CD4-positive, alpha-beta T cell treated with Interleukin-1 beta for 1 hour (primary cell): ENCODE measurements at places on chromosomes 2 and 18.

- no peak for DNase-seq
Measured at GRCh38 chr2:36858551-36859365, 107.6 kb downstream of the STRN start.

GRCh38 chr18:12433829-12434540 is 26.3 kb downstream of the PRELID3A start:
- DNase-seq = no peak

GRCh38 chr2:16285813-16286510 is 345.6 kb downstream of the MYCN start:
- no peak for DNase-seq

GRCh38 chr18:51169731-51170130 is 27.8 kb downstream of the MEX3C start:
- DNase-seq = no peak

- no peak for DNase-seq
Measured at GRCh38 chr2:9919512-9919911, 32.0 kb upstream of the GRHL1 start.

DNA sequence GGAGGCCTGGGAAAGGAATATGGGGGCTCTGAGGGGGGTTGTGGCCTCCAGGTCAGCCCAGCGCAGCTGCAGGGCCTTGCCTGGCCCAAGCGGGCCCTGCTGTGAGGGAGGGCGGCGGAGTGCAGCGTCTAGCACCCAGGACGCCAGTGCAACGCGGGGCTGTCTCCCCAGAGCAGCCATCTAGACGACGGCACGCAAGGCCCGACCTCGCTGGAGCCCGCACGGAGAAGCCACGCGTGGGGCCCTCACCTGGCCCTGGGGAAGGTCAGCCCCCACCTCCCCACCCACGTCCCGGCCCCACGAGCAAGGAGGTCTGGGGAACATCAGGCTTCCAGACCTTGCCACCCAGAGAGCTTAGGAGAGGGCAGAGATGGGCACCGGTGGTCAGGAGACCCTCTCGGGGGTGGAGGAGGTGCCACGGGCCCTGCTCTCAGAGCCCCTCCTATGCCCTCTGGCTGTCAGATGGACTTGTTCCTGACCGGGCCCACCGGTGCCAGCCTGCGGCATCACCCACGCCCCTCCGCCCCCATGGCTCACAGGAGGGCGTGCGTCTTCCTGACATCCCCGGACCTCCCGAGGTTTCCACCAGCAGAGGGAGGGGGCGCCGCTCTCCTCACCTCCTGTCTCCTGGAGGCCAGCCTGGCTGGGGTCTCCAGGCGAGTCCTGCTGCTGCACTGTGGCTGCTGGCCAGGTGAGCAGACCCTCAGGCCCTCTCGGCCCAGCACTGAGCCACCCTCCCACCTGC is 17.0 kb downstream of the GPR35 start:
- DNase-seq = no peak

GRCh38 chr2:226256709-226257376 is 542.8 kb downstream of the IRS1 start:
- DNase-seq = no peak

DNA sequence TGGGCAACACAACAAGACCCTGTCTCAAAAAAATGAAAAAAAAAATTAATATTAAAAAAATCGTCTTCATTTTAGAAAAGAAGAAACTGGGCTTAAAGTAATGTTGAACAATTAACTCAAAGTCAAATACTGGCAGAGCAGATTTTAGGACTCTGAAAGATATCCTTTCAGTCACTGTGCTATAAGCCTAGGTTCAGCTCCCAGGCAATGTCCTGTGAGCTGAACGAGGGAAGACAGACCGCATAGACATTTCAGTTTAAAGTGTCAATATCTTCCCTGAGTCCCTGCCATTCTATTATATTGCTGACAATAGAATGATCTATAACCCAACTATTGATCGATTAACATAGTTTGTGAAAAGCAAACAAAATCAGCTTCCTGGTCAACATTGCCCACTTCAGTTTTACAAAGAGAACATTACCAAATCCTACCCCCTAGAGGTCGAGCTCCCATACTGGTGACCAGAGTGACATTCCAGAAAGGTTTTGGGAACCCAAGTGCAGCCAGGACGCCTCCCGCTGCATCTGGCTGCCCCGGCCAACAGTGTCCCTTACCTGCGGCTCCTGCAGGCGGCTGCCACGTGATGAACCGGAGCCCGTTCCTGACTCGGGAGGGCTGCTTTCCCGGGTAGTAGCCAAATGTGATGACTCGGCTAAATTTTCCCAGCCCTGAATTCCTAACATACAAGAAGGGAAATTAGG is 639 bp downstream of the MRO start:
- DNase-seq = no peak

- no peak for DNase-seq
Measured at GRCh38 chr2:158923180-158923594, 45.3 kb upstream of the TANC1 start.

DNA sequence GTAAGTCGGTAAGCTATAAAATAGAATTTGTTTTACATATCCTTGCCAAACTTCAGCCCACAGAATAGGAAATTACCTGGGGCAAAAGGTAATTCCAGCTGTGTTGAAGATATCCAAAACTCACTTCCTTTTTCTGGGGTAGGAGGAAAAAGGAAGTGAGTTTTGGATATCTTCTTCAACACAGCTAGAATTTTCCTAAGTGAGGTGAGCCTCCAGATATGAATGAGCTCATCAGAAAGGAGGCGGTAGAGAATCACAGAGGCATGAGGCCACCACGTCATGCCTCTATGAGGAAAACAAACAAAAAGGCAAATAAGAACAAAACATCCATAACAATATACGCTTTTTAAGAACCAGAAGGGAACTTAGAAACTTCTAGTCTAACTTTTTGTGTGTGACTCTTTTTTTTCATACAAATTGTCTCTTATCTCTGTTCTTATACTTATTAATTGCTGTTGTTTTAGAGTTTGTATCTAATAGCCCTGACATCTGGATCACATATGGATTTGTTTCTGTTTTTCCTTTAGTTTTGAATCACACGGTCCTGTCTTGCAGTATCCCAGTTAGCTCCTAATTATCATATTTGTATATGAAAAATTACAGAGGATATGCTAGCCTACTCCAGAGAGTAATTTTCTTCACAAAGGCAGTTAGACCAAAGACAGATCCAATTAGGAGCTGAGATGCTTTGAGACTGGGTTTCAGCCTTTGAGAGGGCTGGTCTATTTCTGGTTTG is 104.5 kb downstream of the RBM43 start:
- DNase-seq = no peak

- no peak for DNase-seq
Measured at GRCh38 chr2:15730545-15731212, 139.0 kb downstream of the DDX1 start.

GRCh38 chr2:232893834-232894233 is 23.8 kb downstream of the SNORC start:
- no peak for DNase-seq

- DNase-seq = no peak
Measured at GRCh38 chr2:118974103-118974993, 32.4 kb downstream of the MARCO start.

DNA sequence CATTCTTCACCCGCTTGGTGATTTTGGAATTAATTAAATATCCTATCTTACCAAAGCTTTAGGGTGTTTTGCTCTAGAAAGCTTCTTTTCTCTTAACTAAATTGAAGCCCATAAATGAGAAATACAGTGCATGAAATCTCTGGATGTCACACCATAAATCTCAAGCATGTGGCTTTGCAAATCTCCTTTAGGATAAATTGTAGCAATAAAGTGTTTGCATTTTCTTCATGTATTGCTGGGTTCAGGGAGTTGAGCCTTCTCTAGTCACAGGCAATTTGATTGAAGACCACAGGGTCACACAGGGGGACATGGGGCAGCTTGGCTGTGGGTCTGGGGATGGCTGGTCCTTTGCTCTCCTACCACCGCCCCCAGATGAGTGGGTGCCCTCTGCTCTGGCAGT is 364.2 kb downstream of the CLIP4 start:
- no peak for DNase-seq

DNA sequence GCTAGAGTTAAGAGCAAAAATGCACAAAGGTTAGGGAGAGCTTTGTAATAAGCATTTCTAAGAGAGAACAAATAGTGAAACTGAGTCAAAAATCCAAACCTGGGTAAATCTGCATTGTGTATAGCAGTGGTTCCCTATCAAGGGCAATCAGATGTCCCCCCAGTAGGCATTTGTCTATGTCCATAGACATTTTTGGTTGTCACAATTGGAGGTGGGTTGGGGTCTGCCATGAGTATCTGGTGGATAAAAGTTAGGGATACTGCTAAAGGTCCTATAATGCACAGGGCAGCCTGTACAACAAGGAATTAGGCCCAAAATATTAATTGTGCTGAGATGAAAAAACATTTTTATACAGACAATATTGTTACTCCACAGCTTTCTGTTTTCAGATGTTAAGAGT is 21.0 kb downstream of the NOP58 start:
- DNase-seq = no peak

DNA sequence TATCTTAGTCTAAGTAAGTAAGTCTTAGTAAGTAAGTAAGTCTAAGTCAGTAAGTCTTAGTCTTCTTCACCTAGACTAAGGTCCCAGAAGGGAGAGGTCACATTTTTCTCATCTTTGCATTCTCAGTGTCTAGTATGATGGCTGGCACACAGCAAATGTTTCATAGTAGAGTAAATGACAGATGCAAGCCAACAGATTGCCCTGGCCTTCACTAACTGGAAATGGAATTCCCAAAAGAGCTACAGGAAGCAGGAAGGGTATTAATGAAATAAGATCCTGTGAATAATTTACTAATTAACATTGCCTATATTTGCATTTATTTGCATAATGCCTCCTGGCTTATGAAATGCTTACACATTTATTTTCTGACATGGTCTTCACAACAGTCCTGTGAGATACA is 221.6 kb downstream of the RAD51AP2 start:
- DNase-seq = no peak

DNA sequence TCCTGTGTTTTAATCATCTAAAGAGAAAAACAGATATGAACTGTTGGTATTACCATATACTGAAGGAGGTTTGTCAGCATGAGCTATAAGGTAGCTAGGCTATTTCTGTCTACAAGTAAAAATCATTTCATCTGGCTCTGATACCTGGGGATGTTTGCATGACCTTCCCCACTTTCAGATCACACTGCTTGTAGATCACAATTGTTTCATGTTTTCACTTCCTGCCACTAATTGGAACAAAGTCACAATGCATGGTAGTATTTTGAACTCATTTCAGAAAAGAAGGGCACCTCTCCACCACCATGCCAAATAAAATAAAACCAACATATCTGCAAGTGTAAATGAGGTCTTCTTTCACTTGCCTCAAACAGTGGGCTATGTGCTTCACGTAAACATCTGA is 37.8 kb downstream of the NYAP2 start:
- DNase-seq = no peak

DNA sequence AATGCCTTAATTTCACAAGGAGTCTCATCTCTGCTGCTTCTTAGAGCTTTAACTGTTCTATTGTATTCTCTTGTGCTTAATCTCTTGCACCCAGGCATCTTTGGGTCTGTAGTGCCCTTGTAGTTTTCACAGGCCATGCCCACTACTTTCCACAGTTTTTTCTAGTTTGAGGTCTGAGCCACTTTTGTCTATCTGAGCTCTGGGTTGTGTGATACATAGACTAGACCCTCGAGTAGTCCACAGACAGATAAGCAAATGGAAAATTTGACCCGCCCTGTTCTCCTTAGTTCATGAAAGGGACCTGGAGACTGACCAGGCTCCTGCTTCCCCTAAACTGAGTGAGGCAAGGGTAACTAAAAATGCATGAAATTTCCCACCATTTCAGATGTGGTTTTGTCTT is 466.8 kb upstream of the ZEB2 start:
- no peak for DNase-seq

DNA sequence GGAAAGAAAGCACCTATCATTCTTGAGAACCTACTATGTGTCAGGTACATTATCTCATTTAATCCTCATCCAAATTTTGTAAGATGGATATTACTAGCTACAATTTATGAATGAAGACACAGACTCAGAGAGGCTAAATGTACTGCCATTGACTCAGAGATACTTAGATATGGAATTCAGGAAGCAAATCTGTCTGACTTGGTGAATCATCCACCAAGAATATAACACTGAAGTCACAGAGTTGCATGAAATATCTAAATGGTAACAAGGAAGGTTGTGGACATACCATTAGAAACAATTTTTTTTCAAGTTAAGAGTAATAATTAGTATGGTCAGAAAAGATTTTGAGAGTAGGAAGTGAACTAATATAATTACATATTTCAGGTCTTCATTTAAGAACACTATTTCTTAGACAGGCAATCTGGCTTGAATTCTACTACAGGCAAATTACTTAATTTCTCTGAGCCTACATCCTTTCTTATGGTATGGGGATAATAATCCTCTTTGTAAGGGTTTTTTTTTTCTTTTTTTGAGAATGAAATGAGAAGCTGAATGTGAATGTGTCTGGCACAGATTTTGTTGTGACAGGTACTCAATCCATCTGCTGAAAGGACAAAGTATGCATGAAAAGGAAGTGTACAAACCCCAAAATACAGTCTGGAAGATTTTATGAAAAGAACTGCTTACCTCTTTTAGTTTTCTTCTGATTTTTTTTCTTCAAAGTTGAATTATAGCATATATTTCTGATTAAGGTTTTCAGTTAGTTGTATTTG is 14.8 kb upstream of the C2orf66 start:
- no peak for DNase-seq

- DNase-seq = no peak
Measured at GRCh38 chr2:46142546-46143428, 154.4 kb upstream of the EPAS1 start.

GRCh38 chr2:241901018-241901380 is 31.5 kb downstream of the RTP5 start:
- no peak for DNase-seq

DNA sequence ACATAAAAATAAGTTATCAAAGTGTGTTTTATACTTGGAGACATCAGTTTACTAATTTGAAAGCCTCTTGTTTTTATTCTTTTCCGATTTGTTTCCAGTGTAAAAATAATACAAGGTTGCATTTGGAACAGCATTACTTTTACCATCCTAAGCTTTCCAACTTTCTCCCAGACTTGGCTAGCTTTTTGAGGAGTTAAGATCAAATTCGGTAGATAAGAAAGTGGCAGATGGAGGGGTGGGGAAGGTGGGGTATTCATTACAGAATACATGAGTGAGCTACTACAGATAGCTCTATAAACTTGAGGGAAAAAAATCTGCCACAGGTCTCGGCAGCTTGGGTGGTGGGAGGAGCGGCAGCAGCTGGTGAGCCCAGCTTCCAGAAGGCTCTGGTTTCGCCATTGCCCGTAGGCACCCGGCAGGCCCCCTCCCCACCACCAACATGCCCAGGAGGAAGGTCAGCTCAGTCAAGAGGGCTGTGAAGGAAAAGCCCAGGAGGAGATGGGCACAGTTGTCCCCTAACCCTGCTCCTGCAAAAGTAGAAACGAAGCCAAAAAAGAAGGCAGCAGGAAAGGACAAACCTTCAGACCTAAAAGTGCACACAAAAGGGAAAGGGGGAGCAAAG is 18.6 kb upstream of the RMC1 start:
- DNase-seq = no peak

- DNase-seq = no peak
Measured at GRCh38 chr2:190318931-190319554, 583 bp downstream of the HIBCH start.

DNA sequence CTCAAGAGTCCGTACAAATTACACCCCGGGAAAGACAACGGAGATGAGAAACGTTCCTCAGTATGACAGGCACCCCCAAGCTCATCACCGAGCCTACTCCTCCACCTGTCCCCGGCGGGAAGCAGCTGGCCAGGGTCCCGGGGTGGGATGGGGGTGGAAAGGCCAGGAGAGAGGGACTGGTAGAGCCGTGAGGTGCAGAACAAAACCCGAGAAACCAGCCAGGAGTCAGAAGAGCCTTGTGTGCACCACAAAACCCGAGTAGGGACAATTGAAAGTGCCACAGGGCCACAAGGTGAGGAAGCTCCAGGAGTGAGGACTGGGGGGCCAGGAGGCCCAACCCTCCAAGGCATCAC is 75.5 kb upstream of the SALL3 start:
- no peak for DNase-seq
